ENCODE measurements at places on chromosomes 12 and 14.

DNA sequence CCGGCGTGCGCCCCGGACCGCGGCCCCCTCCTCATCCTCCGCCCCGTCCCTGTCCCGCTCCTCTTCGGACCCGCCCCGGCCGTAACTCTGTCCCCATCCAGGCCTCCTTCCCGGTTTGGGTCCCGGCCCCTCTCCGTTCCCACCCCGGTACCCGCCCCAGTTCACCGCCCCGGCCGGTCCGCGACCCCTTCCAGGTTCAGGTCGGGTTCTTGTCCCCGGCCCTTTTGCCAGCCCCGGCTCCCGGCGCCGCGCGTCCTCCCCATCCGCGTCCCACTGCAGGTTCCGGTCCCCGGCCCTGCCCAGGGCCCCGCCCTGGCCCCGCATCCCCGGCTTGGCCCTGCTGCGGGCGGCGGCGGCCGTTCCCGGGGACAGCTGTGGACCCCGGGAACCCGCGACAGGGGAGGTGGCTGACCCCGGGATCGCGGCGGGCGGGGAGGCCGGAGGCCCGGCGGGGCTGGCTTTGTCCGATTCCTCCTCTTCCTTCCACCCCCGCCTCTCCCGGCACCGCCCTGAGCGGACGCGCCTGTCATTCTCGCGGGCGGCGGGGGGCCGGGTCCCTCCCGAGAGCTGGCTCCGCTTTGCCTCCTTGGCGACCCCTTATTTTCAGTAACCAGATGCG lies 601 bp downstream of the KLC1 start:
- no peak for DNase-seq

DNA sequence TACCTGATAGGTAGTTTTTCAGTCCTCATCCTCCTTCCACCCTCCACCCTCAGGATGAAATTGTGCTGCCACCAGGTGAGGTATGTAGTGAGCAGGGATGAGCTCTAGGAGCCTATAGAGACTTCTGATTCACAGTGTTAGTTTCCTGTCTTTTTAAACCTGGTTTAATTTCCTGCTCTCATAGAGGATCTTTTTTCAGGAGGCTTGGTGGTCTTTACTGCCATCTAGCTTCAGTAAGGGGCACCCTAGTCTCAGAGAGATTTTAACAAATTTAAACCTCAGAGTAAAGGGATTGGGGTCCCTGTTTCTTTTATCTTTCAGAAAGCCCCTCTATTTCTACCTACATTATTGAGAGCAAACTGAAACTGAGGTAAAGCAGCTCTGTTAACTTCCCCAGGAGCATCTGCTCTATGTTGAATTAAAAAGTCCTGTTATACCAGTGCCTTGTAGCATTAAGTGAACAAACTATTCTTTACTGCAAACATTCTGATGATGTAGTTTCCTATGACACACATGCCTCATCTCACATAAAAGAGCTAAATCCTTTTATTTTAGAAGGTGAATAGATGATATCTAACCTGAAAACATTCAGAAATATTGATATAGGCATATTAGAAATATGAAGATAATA lies 172.2 kb upstream of the DDHD1 start:
- DNase-seq, result peak; percentile 9

DNA sequence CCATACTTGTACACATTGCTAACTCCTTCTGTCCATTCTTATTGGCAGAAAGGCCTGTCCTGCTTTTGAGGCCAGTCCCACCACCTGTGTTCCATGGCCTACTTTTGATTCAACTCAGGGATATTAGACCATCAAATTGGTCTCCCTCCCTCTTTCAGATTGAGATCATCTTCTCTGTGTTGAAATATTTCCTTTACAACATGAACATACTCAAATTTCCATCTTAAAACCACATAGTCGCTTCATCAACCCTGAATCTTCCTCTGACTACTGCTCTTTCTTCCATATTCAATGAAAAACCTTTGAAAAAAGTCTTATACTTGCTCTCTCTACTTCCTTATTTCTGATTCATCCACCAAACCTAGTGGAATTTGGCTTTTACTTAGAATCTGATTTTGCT lies 34.9 kb downstream of the TRMT5 start:
- peak; percentile 40 for DNase-seq

DNA sequence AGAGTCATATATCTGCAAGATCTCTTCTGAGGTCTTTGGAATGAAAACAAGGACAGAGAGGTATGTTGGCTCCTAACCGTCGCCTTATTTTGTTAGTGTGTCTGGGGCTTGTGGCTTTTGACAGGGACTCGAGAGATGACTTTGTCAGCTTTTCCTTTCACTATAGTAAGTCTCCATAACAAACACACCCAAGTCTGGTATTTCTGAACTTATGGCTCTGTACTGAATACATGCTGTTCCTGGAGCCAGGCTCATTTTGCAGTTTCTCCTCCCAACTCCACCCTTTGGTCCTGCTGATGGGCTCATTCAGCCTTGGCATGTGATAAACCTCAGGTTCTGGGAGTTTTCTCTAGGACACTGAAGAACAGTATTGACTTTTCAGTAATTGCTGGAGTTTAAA lies 27.7 kb upstream of the TMED10 start:
- DNase-seq, result no peak

DNA sequence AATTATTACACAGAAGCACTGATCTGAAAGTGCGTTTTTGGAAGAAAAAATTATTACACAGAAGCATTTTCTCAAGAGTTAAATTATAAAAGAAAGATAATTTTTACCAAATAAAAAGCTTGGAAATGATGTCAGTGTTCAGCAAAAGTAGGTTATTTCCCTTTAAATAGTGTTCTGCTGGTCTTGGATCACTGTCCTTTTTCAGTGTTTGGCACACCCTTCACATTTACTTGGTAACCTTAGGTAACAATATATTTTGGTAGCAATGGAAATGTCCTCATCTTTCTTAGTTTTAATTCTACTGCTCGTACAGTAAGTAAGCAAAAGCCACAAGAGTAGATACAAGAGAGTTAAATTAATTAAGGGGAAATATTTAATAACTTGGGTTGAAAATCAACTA lies 40.3 kb downstream of the FERMT2 start:
- DNase-seq, result no peak

DNA sequence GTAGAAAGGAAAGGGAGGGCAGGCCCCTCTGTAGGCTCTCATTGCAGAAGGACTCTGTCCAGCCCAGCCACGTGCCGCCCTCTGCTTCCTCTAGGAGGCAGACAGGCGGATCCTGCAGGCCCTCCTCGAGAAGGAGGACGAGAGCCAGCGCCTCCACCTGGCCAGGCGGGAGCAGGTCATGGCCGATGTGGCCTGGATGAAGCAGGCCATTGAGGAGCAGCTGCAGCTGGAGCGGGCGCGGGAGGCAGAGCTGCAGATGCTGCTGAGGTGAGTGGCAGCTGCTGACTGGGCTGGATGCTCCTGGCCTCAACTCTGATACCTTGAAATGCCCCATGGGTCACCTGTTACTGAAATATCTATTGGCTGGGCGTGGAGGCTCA lies 10.9 kb downstream of the TCHP start:
- no peak for DNase-seq

GRCh38 chr12:90151491-90152015 lies 442.9 kb upstream of the ATP2B1 start:
- DNase-seq, result no peak

GRCh38 chr12:106445959-106446358 lies 88.4 kb downstream of the POLR3B start:
- DNase-seq, result no peak

DNA sequence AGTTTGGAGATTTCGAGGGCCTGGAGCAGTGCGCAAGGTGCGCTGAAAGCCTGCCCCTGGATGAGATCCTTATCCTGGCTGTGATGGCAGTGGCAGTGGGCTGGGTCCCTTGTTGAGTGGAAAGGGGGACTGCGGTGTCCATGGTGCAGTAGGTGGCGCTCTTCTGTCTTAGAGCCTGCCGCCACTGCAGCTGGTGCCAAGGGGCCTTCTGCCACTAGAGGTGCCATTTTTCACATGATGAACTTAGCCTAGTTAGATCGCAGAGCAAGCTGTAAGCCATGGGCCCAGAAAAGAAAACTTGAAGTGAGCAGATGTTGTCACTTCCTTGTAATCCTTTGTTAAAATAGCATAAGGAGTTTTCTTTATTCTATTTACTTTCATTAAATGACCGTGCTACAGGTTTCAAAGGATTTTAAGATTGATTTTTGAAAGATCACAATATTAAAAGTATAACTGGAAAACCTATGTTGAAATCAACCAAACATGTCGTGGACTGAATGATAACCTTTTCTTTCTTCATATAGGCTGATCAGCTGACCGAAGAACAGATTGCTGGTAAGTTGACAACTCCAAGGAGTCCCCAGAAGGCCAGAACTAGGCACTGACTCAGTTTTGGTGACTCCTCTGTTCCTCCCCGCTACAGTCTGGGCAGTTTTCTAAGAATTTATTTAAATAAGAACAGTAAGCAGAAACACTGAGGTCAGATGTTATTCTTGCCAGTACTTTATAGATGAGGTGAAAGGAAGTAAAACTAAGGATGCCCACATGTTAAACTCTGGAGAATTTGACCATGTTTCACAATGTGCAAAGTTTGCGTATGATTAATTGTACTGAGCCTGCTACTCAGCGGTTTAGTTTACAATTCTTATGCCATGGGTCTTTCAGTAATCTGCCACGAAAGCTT lies 3.0 kb downstream of the CALM1 start:
- DNase-seq, result peak; percentile 87

GRCh38 chr12:92897844-92898243 lies 31.3 kb downstream of the EEA1 start:
- DNase-seq, result no peak

- no peak for DNase-seq
Measured at GRCh38 chr12:55687746-55688145, 20.0 kb downstream of the ITGA7 start.

GRCh38 chr14:37592482-37593408 lies 2.3 kb downstream of the FOXA1 start:
- DNase-seq, result no peak

DNA sequence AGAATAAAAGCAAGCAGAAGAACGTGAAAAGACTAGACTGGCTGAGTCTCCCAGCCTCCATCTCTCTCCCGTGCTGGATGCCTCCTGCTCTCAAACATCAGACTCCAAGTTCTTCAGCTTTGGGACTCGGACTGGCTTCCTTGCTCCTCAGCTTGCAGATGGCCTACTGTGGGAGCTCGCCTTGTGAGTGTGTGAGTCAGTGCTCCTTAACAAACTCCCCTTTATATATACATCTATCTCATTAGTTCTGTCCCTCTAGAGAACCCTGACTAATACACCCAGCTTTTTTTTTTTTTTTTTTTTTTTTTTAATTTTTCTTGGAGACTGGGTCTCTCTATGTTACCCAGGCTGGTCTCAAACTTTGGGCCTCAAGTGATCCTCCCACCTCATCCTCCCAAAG lies 46.9 kb downstream of the ACTN1 start:
- DNase-seq, result peak; percentile 42

- no peak for DNase-seq
Measured at GRCh38 chr14:94472842-94473241, 3.2 kb downstream of the SERPINA9 start.

DNA sequence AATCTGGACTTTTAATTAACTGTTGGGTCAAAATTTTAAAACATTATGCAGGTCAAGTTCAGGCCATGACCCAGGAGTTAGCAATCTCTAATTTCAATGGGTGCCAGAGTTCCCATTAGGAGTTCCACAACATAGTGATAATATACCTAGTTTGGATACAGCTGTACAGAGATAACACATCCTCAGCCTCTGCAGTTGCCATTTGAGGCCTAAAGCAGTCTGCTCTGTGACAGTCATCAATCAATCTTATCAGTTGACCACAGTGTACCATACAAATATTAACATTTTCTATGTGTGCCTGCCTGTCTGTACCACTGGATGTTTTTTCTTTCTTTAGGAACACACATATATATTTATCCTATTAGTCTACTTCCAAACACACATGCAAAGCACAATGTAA lies 54.0 kb upstream of the BBS10 start:
- DNase-seq, result no peak

DNA sequence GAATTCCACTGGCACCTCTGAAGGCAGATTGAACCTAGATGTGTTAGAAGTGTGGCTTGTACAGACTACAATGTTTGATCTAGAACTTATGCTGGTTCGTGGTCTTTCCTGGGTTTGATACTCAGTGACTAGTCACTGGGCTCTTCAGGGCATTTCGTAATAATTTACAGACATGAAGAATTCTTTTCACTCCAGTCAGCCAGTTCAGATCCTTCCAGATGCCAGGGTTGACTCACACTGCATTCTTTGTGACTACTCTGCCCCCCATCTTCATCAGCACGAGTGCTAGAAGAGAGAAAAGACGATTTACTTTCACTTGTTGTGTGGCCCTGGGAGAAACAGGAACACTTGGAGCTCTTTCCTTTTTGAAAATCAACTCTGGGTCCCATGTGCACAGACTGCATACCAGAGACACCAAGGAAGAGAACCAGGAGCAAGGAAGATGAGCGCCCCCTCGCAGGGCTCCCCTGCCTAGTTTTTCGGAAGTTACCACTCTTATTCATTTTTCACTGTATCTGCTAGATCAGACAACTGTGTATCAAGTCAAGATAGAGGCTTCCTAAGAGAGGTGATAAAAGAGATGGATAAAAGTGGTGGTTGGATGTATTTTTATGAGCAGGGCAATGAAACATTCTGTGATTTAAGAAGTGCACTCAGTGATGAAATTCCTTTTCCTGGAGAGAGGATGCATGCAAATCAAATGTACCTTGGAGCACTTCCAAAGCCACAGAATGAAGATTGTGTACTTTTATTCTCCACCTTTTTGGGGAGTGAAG lies 33.5 kb upstream of the EVL start:
- peak; percentile 99 for DNase-seq

DNA sequence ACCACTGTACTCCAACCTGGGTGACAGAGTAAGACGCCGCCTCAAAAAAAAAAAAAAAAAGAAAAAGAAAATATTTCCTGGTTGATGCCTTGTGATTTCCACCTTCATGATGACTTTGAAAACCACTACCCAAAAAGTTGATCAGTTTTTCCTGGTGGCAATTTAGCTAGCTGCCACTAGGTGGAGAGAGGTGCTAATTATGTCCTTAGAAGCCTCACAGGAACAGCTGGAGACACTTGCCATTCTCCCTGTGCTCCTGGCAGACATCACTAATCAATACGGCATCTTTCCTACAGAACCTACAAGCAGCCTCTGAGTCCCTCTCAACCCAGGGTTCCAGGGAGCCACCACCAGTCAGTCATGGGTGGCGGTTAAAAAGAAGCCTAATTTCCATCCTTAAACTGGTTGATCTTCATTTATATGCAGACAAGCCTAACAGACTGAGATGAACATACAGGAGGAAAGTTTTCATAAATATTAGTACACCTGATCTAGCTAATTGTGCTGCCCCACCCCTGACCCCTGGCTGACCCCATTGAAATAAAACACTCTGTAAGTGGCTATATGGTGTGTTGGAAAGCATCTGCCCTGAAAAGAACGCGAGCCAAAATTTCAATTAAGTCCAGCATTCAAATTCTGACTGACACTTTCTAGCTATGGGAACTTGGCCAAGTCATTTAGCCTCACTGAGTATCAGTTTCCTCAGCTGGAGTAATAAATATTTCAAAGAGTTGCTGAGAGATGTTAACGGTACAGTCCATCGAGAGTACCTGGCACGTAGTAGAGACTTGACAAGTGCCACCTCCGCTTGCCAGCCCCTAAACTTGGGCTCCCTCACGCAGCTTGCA lies 6.2 kb upstream of the OAS1 start:
- DNase-seq, result peak; percentile 25

GRCh38 chr14:88364710-88365413 lies 20.6 kb upstream of the SPATA7 start:
- no peak for DNase-seq
